ENCODE measurements at places on chromosomes 7 and 10. TPM values are rescaled to one million over a fixed set of nuclear protein-coding genes. Genes with fewer than 3 reads are reported as not detected.

The PRXL2A gene
- total RNA-seq = 47.1 TPM

The METTL2B gene
- total RNA-seq = 44.3 TPM

The PVRIG gene
- total RNA-seq = 0.50 TPM

- peak; percentile 39 for DNase-seq
Measured at GRCh38 chr7:129949292-129950133, 3.2 kb downstream of the UBE2H start.

- no peak for DNase-seq
Measured at GRCh38 chr10:59126991-59127390, 49.5 kb upstream of the PHYHIPL start.

- no peak for DNase-seq
Measured at GRCh38 chr7:154364170-154364569, 312.0 kb downstream of the DPP6 start.

GRCh38 chr10:17643339-17643754 lies 604 bp upstream of the STAM start:
- DNase-seq = peak; percentile 39

GRCh38 chr10:103540722-103541121 lies 47.2 kb downstream of the NEURL1 start:
- peak; percentile 36 for DNase-seq

- peak; percentile 67 for DNase-seq
Measured at GRCh38 chr10:95290461-95291364, at the start of gene PDLIM1. PDLIM1 (minus strand) TSS chr10:95291003; CDS start chr10:95290915, 88 bp downstream.

DNA sequence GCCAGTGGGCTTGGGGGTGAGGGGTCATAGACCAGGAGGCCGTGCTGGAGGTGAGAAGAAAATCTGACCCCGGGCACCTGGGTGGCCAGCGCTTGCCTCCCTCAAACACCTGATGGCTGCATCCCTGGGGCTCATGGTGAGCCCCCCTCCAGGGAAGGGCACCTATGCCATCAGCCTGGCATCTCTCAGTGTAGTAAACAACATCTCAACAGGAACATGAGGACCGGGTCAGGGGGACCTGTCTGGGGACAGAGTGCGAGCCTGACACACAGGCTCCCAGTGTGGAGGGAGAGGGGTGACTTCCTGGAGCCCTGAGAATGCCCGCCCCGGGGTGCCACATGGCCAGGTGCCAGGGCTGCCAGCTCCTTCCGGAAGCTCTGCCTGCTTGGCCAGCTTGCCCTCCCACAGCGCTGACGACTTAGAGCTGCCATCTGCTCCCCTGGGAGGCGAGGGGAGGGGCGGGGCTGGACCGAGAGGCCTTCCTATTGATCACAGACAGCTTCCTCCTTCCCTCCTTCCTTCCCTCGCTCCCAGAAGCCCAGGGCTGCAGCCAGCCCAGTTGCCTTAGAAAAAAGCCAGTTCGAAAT lies 12.3 kb downstream of the STX1A start:
- no peak for DNase-seq

DNA sequence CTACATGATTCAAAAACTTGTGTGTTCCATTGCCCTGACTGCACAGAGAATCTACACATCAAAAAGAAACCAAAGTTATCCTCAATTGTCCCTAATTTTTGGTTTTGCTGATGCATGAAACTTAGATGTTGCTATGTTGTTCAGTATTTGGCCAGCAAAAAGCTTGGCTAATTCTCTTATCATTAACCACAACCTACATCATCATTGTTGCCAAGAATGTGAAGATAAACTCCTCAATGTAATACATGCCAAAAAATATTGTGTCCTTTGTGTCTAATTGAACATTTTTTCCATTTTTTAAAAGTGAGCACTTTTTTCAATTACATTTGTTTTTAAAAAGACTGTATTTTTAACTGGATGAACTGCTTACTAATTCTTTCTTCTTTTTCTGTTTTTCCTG lies 268.0 kb upstream of the SEMA3D start:
- DNase-seq = no peak

DNA sequence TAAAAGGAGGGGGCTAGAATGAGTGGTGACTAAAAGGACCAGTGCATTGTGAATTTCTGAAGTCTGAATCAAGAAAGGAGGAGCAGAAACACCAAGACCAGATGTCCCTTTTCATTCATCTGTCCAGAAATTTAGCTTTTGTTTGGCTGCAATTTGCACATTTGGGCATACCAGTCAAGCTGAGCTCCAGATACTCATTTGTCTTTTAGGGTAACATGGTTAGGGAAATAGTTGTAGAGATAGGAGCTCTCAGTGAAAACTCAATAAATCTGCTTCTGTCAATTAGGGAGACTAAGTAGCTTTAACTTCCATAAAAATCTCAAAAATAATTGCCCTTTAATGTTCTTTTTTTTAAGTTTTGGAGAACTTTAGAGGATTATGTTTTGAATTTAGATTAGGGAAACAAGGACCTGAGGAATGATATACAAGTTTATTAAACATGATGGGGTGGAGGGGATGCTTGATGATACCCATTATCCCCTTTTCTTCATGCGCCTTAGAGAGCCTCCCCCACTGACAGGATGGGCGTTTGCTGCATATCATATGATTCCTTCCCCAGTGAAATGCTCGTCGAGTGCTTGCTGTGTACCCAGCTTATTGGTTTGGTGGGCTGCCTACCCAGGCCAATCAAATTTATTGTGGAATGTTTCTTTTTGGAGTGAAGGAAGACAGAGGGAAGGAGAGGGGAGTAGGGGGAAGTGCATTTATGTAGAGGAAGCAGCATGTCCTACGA lies 50.7 kb upstream of the RPA3 start:
- DNase-seq = no peak

All from H9 (cell line).